NCI-H2171 treated with DMSO at 0.1 percent for 48 hours (cell line): ENCODE measurements at places on chromosomes 3 and 15.

- DNase-seq = no peak
These were observed 58.6 kb downstream of the TMEM212 start for GRCh38 chr3:171901615-171902312.

GRCh38 chr3:160124224-160124623 lies 101.0 kb upstream of the C3orf80 start:
- DNase-seq = no peak

DNA sequence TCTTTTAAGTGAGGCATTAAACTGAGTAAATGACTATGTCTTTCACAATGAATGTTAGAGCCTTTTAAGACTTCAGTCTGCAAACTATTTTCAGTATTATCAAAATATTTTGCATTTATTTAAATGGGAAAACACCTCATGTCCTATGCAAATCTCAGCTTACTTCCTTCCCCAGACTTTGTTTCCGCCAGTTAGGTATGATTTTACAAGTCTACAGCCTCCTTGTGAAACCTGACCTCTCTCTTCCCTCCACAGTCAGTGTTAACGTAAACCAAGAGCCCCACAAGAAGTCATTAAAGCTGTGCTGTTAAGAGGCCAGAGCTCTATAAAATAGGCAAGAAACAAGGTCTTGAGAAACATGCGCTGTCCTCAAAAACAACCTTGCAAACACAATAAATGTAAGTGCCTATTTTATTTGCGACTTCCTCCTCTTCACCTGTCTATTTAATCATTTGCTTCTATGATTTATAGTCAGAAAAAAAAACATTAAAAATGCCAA lies 48.3 kb downstream of the PRTG start:
- peak; percentile 55 for DNase-seq

GRCh38 chr3:123098426-123099330 lies 31.9 kb downstream of the PDIA5 start:
- DNase-seq = peak; percentile 72

- peak; percentile 58 for DNase-seq
These were observed 4.2 kb upstream of the NPHP3 start for GRCh38 chr3:132726341-132726823.

GRCh38 chr15:82802497-82802896 lies 3.4 kb downstream of the FSD2 start:
- no peak for DNase-seq

GRCh38 chr3:77324105-77324504 lies 284.2 kb downstream of the ROBO2 start:
- DNase-seq = no peak

DNA sequence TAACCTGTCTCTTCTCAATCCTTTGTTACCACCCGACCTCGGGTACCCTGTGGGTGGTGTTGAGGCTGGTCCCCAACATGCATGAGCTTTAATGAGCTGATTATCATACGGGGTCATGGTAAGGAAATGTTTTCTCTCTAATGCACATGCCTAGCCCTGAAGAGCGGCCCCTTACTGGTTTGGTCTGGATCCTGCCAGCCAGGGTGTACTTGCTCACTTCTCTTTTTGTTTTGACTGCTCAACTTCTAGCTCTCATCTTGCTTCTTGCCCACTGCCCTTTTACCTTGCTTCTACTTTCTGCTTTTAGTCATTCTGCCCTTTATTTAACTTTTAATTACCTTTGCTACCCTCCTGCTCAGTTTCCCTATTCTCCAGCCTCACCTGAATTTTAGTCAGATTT lies 44.3 kb upstream of the ACAD9 start:
- DNase-seq = no peak

GRCh38 chr3:94440767-94441493 lies 378.1 kb downstream of the NSUN3 start:
- DNase-seq = no peak

- no peak for DNase-seq
These were observed 4.1 kb downstream of the PLA2G4F start for GRCh38 chr15:42152196-42152920.

DNA sequence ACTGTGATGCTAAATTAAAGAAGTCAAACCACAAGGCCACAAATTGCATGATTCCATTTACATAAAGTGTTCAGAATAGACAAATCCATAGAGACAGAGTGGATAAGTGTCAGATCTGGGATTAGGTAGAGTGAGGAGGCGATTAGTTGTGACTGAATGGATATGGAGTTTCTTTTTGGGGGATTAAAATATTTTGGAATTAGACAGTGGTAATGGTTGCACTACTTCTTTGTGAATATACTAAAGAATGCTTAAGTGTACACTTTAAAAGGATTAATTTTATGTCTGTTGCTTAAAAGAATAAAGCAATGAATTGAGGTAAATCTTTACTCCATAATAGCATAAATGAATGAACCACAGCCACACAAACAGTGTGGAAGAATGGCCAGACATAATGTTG lies 175.5 kb upstream of the CADM2 start:
- DNase-seq = no peak

DNA sequence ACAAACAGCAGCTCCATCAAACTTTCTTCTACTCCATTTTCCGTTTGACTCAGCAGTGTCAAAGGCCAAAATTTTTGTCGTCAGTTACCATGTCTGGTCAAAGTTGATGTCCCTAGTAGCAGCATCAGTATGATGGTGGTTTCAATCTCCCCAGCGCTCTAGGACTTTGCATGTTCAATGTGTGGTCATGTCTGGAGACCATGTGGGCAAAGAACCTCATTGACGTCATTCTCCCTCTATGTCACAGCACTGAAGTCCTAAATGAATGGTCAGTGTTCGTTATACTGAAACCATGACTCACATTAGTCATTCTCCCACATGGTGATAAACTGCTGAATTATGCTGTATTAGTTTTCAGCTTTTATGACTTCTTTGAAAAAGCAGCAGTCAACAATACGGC lies 23.2 kb downstream of the SHC4 start:
- no peak for DNase-seq

DNA sequence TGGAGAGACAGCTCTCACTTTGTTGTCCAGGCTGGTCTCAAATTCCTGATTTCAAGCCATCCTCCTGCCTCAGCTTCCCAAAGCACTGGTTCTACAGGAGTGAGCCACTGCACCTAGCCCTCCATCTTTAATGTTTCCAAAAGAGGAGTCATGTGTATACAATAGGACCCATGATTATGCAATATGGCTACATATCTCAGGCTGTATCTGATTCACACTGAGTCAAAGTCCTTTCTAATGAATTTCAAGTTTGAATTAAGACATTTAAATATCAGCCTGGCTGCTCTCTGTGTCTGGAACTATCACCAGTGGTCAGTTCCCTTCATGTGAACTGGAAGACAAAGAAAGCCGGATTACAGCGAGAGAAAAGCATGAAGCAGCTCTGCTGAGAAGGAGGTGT lies 90.5 kb downstream of the MINAR1 start:
- DNase-seq = no peak

- DNase-seq = no peak
These were observed 585.9 kb downstream of the DIPK2A start for GRCh38 chr3:144557515-144557914.

- DNase-seq = no peak
These were observed 14.4 kb downstream of the HES1 start for GRCh38 chr3:194150252-194150934.

DNA sequence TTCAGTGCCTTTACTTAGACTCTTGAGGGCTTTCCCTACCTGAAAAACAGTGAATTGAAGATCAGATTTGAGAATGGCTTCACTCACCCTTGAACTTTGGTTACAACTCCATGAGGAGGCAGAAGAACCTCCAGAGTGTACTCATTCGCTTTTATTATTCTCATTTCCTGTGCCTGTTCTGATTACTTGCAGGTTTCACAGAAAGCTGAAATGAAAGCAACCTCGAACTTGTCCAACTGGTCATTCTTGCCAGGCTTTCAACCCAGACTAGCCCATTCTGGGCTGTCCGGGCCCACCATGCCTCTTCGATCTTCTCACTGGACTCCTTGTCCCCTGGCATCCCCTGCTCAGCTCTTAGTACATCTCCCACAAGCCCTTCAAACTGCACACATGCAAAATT lies 20.2 kb upstream of the THUMPD3 start:
- no peak for DNase-seq

DNA sequence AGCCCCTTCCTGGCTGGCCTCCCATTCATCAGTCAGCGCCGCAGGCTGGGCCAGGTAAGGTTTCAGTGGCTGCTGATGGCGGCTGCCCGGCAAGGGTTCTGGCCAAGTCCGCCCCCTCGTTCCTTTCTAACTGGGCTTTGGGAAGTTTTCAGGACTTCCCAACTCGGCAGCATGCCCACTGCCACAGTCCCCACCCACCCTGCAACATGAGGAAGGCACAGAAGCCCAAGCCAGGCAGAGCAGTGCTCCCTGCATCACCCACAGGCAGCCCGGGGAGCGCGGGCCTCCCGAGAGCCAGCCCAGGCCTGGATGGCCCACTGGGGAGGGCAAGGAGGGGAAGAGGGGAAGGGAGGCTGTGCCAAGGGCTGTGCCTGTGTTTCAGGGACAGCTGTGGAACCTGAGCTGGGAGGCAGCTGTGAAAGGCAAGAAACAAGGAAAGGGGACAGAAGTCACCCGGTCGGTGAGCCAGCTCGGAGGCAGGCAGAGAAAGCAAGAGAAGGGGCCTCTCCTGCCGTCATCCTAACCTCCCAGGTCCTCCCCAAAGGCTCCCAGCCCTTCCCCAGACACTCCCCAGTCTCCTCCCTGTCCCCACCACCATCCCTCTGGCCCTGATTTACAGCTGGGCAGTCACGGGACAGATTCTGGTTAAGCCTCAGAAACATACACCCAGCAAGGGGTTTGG lies 73.9 kb downstream of the CPN2 start:
- DNase-seq = peak; percentile 78

DNA sequence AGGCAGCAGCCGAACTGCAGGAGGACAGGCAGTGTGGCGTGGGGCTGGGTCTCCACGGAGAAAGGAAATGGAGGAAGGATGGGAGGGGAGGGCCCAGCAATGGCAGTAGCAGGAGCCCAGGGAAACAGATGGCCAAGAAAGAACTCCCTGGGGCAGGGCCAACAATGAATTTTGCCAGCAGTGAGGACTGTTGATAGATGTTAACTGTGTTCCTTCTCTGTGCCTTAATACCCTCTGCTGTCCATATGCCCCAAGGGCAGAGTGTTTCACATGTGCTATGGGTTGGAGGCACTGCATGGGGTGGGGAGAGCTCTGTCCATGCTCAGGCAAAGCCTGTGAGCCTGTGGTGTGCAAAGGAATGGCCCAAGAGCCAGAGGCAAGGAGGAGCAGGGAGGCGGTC lies 70.8 kb upstream of the POMGNT2 start:
- DNase-seq = peak; percentile 12

- peak; percentile 52 for DNase-seq
These were observed 114.6 kb upstream of the TSC22D2 start for GRCh38 chr3:150293401-150294001.

DNA sequence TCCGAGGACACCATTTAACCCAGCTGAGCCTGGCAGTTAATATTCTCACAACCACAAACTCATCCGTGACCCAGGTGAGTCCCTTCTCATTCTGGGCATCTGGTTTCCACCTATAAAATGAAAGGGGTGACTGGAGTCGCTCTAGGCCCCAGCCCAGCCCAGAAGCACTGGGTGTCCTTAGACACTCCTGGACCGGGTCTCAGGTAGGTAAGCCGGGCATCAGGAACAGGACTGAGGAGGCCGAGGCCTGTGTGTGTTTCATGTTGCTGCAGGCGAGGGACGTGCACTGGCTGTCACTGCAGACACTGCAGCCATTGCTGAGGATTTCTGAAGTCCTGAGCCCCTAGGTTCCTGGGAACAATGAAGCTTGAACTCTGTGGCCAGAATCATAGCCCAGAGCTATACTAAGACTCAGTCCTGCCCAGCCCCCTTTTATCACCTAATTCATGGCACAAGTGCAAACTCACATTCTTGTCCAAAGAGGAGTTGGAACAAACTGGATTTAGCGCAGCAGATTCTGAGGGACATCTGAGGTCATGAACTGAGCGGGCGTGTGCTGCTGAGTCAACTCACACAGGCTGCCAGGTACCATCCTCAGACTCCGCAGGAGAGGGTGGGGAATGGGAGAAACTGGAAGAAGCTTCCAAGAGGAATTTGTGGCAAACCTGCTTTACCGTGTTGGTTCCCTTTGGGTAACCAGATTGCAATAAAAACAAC lies 184.9 kb downstream of the FAM43A start:
- DNase-seq = peak; percentile 58

DNA sequence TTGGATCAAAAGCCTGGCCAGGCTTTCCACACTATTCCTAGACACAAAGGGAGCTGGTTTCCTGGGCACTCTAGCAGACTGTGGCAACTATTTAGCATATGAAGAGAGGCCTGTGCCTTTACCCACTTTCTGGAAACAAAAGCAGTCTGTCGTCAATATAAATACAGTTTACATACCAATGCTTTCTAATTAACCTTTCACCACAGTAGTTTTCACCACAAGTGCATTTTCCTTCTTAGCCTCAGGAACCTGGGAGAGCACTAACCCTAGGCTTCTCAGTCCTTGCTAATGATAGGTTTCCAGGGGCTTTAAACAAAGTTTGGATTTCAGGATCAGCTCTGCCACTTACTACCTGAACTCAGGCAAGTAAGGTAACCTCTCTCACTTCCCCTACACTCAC lies 499.1 kb downstream of the MAGI1 start:
- DNase-seq = no peak

- DNase-seq = peak; percentile 69
These were observed 120.7 kb downstream of the LMLN start for GRCh38 chr3:198080521-198081384.

GRCh38 chr15:44296625-44297524 lies 8.4 kb downstream of the GOLM2 start:
- peak; percentile 76 for DNase-seq

DNA sequence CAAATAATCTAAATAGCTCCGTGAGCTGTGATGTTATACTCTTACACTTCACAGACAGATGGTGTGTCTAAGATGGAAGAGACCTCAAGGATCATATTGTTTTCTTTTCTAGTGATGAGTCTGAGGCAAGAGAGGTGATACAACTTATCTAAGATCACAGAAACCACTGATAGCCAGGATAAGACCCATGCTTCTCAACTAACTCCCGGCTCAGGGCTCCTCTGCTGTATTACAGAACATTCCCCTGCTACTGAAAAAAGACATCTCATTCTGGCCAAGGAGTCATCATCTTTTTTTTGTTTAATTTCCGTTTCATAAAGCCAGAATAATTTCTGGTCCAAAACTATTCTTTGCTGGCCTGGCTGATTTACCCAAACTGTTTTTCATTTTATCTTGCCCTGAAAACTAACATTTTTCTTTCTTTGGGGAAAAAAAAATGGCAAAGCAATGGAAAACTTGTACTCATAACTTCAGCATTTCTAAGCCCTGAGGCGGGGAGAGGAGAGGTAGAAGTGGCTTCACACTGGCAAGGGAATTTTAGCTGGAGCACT lies 46.9 kb upstream of the GAP43 start:
- DNase-seq = no peak

DNA sequence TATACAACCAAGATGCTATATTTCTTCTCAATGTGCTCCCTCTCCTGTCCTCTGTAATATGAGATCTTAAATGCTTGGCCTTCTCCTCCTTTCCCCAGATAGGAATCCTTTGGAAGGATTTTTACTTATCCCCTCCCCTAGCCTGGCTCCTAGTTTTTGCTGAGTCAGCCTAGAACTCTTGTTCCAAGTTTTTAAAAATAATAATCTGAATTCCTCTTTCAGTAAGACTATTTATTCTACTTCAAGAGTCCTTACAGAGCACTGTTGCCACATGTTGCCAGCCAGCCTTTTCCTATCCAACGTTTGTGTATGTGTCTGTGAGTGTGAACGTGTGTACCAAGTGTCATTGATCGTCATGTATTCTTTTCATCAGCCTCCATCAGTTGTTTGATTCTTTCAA lies 11.0 kb upstream of the KCNMB2 start:
- DNase-seq = peak; percentile 47

- DNase-seq = no peak
These were observed 10.4 kb upstream of the HDC start for GRCh38 chr15:50275908-50276307.

- DNase-seq = no peak
These were observed 232.0 kb upstream of the RASGRP1 start for GRCh38 chr15:38796589-38796988.
